ENCODE measurements at places on chromosomes 7 and 10.

- no peak for DNase-seq
Observed at GRCh38 chr7:69402696-69403095, 195.6 kb upstream of the AUTS2 start.

GRCh38 chr7:156461881-156462665 is 178.5 kb upstream of the RNF32 start:
- DNase-seq, result no peak

- DNase-seq, result no peak
Observed at GRCh38 chr10:1603181-1603580, 134.1 kb downstream of the ADARB2 start.

DNA sequence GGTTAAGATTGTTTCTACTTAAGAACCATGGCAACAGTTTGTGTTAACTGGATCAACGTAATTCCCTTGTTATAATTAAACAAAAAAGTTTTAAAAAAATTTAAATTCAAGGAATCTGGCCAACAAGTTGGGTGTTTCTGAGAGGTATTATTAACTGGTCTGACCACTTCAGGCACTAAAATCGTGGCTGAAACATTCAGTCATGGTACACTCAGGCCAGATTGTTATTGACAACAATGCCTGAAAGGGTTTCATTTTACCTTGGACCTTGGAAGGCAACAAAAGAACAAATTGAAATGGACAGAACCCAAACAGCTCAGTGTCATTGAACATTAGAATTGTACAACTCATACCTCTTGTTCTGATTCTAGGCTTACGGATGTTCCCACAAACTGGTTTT is 103.3 kb upstream of the ARMC3 start:
- DNase-seq, result no peak

GRCh38 chr7:17307558-17307957 is 9.1 kb downstream of the AHR start:
- DNase-seq, result no peak

DNA sequence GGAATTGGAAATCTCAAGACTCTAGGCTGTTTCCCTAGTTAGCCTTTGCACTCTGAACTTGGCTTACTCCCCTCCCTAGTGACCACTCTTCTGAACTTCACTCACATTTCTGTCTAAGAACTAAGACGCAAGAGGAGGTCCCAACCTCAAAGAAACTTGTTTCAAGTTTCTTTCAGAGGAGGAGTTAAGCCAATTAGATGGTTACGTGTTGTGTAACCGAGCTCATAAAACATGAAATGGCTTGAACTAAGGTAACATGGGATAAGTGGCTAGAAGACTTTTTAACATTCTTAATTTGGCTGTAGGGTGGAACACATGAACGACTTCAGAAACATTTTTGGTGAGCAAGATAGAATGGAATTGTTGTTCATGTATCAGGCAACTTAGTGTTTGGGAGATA is 39.5 kb upstream of the SEC61G start:
- no peak for DNase-seq

DNA sequence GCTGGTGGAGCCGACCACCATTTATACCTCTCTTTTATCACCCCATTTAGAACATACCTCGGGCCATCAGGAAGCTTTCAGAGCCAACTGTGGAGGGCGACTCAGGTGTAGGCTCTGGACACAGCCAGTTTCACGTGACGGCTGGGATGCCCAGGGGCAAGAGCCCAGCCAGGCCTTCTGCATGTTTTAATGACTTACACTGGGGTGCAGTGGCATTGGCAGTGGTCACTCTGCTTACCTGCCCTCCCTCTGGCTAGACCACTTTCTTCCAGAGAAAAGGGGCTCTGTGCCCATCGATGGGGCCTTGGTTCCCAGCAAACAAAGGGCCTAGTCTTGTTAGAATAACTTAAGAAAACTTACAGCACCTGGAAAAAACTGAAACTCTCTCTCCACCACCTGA is 50.0 kb downstream of the PNLIPRP2 start:
- no peak for DNase-seq

DNA sequence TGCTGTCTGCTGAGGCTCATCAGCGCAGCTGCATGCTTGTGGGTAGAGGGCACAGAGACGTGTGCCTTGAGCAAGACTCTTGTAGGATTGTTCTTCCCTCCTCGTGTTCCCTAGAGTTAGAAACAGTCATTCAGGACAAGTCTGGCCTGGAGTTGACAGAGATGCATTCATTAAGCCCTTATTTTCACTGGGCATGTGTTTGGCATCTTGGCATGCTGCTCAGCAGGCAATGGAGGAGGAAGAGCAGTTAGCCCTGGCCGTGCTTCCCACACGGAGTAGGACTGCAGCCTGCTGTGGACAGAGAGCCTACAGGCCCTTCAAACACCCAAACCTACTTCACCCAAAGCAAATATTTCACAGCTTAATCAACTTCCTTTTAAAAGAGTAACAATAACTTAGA is 73.0 kb upstream of the GJD4 start:
- DNase-seq, result no peak

DNA sequence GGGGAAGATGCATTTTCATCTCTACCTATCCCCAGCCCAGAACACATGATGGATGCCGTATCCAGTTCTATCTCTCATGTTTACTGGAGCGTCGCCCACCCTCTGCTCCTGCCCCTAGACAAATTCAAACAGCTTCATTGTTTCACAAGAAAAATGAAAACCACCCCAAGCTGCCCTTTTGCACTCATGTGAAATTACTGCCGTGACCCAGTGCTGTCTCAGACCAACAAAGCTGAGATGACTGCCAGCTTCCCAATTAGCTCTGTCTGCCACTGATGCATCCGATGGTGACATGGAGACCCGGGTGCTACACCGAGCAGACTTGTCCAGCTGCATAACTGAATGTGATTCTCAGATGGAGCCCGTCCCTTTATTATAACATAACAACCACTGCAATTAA is 67.7 kb downstream of the FOXI2 start:
- no peak for DNase-seq

GRCh38 chr10:34801097-34801733 is 13.9 kb downstream of the PARD3 start:
- no peak for DNase-seq

Measured in EL (cell line).